ENCODE measurements at places on chromosomes 5 and 9. TPM values are rescaled to one million over a fixed set of nuclear protein-coding genes. Genes with fewer than 3 reads are reported as not detected.

DNA sequence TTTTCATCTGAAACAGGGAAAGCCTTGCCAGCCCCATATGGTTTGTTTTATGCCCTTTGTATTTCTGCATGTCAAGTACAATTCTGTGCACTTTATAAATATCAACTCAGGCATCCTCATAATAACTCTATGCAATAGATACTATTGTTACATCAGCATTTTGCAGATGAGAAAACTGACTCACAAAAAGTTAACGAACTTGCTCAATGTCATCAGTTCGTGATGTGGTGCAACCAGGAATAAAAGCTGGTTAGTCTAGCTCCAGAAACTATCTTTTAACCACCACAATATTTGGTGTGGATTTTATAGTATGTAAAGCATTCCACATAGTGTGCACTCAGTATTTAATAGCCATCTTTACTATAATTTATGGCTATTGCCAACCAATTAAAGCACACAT is 134.9 kb downstream of the MRPS30 start:
- no peak for DNase-seq

DNA sequence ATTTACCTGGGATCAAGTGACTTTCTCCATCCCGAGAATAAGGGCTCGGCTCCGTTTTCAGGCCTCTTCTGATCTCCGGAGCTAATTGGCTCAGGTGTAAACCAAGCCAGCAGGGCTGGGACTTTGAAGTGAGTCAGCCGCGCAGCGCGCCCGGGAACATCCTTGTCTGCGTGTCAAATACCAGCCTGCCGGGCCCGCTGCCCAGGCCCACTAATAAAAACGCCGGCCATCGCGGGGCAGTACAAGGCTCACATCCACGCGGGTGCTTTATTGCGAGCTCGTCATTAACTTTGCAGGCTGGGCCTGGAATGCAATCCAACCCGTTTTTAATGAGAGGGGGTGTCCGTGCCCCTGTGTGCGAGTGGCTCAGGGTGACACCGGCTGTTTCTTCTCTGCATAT is 416.8 kb downstream of the IRX2 start:
- DNase-seq: no peak

GRCh38 chr5:170273968-170274710 is 23.4 kb downstream of the LCP2 start:
- DNase-seq: no peak

DNA sequence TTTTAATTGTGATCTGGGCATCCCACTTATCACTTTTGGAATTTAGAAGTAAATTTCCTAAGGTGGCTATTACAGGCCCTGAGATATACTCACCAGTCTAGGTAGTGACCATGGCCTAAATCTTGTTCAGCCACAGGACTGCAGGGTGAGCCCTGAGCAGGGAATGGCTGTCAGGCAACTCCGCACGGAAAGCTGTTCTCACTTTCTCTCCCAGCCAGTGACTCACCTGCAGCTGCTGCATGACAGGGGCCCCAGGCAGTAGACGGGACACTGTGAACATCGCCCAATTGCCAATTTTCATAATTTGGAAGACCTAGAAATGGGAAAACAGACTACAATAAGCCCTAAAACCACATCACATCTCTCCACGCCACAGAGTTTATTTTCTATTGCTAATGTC is 69.6 kb upstream of the TAF1L start:
- DNase-seq: no peak

The PCDHB6 gene
- 1.7 TPM for total RNA-seq

The EGFLAM gene
- total RNA-seq: 2.4 TPM

The OR1N2 gene
- total RNA-seq: not detected

- no peak for DNase-seq
Measured at GRCh38 chr9:78806492-78807160, 509.7 kb downstream of the PSAT1 start.

- DNase-seq: no peak
Measured at GRCh38 chr5:94693845-94694370, 75.4 kb downstream of the SLF1 start.

The NUDT12 gene
- 8.4 TPM for total RNA-seq

The HK3 gene
- total RNA-seq: 0.93 TPM

DNA sequence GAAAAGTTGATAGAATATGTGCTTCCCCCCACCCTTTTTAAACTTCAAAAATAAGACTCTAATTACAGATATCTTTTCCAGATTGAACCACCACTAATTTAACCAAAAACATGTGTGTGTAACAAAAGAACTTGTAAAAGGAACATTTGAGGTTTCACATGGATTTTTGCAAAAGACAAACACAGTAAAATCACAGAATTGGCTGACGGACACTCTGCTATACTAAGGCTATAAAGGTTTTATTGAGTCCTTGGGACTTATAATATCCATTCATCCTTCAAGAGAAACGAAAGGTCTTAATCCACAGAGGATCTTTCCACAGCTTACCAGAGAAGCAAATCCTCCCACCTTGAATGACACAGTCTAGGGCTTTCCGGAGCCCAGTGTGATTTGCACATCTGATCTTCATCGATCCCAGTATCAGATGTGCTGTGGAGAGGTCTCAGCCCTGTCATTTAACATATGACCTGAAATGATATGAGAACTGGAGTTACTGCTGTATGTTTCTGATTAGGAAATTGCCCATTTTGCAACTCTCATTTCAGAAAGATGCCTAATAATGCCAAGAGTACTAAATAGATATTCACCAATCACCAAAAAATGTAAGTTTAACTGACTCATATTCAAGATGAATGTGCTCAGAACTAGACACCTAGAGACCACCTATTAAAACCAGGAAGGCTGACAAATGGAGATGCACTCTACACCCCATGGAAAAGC is 256.5 kb upstream of the FBXL7 start:
- no peak for DNase-seq

GRCh38 chr9:112535811-112536210 is 49.2 kb downstream of the KIAA1958 start:
- no peak for DNase-seq

GRCh38 chr5:72596956-72597355 is 89.7 kb upstream of the ZNF366 start:
- DNase-seq: no peak

- DNase-seq: peak; percentile 58
Measured at GRCh38 chr9:33468797-33469621, 4.7 kb downstream of the NOL6 start.

GRCh38 chr5:151408591-151409230 is 38.7 kb upstream of the SLC36A1 start:
- DNase-seq: no peak

The CARTPT gene
- not detected for total RNA-seq

- DNase-seq: no peak
Measured at GRCh38 chr9:132443951-132444607, 34.1 kb downstream of the CFAP77 start.

- DNase-seq: no peak
Measured at GRCh38 chr5:126542441-126542840, 52.6 kb downstream of the ALDH7A1 start.

- no peak for DNase-seq
Measured at GRCh38 chr5:62742207-62742606, 163.6 kb downstream of the LRRC70 start.

- peak; percentile 63 for DNase-seq
Measured at GRCh38 chr9:93967020-93967803, 12.1 kb upstream of the BARX1 start.

DNA sequence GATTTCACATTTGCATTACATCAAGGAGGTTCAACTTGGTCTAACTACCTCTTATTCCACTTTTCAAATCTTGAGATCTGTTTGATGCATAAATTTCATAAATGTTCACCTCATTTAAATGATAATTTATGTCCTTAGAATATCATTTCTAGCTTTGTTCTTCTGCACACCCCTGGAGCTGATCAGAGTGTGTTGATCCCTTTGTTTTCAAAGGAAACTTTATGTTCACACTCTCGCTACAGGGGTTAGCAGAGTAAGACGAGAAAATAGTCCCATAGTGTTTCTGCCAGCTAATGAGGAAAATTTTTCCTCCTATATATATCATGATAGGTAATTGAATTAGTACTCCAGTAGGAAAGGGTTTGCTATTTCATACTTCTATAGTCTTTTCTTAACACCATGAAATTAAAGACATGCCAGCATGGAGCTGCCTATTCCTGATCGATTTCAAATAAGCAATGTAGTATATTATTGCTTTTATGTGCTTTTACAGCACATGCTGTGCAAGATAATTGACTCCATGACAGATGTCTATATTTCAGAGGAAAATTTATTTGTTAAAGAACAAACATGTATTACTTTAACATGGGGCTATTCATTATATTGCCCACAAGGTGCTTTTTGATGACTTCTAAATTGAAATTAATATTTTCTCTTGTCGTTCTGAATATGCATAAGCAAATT is 4.8 kb upstream of the PAM start:
- no peak for DNase-seq

DNA sequence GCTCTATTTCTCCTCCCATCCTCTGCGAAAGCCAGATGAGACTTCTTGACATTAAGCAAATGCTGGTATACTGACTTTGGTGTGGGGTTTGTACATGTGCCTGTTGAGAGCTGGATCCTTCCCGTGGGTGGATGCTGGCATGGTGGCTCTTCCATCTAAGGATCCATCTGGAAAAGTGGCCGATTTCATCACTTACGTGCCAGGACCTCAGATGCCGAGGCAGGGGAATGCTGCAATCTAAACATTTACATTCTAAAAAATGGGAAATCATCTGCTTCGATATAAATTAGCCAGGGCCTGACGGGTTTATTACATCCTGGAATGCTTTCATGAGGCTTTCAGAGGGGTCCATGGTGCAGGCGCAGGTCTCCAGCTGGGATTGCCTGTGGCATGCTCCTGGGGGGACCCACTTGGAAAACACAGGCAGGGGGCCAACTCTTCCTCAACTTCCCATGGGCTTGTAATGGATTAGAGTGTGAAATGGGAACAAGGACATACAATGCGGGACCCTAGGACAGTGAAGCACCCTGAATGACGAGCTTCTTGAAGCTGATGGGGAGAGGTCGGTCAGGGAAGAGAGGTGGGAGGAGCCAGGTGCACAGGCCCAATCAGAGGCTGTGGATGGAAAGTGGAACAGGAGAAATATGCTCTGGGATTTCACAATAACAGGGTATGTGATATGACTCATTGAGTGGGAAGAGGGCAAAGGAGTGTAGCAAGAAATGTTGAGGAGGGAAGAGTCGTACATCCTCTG is 105.5 kb upstream of the PITX1 start:
- no peak for DNase-seq

DNA sequence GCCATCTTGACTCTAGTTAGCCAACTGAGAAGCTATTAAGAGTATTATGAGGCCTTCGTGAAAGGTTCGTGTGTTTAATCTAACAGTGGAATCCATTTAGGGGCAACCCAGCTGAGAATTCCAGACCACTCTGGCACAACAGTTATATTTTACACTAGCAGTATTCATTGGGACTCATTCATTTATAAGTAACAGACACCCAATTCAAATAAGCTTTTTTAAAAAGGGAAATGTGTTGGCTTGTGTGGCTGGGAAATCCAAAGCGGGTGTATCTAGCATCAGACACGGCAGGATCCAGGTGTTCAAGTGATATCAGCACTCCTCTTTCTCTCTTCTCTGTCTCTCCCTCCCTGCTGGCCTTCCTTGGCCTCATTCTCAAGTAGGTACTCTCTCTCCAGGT is 46.0 kb upstream of the SHC3 start:
- DNase-seq: no peak

- no peak for DNase-seq
Measured at GRCh38 chr9:100394032-100394695, 32.8 kb upstream of the MSANTD3 start.

The INSYN2B gene
- total RNA-seq: 0.53 TPM

DNA sequence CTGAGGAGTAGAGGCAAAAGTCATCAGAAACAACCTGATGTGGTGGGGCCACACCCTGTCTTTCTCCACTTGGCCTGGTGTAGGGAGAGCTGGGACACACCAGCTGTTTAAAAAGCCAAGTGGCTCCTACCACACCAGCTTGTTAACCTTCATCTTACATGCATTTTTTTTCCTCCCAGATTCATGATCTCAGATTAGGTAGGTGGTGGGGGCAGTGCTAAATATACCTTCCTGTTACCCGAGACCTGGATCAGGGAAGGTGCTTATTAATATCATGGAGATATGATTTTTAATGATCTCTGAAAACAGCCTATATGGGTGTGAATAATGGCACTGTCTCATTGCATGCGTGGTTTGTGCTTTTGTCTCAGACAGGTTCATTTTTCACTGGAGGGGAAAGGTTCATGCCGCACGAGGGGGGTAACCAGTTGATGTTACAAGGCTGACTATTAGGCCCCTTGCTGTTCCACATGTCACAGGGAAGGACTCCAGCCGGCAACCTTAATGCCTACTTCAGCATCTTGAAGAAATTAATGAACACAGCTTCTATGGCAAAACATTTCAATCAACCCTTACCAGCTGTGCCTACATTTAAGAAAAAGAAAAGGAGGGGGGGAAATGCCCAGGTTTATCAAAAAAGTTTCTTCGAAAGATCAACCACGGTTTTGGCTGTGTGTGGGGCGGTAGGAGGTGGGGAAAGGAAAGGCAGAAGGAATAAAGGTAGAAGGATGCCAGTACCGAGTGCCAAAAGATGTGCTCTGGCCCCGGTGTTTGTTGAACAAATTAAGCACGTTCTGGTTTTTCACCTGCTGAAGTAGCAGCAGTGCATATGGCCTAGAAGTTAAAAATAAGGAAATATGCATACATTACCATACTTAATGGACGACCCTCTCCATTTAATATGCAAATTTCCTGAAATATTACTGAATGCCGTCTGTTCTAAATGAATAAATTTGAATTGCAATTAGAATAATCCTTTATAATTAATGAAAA is 185.4 kb downstream of the EBF1 start:
- no peak for DNase-seq

The GPR150 gene
- total RNA-seq: 0.57 TPM

- DNase-seq: no peak
Measured at GRCh38 chr9:121952611-121953010, 140.5 kb downstream of the TTLL11 start.

The PCDHGB4 gene
- 10.0 TPM for total RNA-seq

DNA sequence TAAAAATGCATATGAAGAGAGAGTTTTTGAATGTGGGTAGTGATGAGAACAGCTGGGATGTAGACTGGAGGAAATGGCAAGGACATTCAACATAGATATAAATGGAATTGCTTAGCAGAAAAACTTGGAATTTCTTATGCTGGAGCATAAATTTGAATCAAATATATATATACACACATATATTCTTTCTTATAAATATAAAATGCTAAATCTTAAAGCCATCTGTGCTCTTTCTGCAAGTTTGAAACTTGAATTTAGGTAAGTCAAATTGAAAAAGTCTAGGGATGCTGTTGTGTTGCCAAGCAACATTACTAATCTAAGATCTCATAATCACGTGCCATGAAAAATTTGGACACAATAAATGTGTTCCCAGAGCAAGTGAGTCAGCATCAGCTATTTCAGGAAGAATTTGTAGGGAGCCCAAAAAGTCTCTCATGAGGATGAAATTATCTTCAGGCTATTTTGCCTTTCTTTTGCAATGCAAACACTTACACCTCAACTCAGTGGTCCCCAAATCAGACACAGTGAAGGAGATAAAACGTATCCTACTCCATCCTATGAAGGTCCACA is 58.4 kb upstream of the ALDH1A1 start:
- no peak for DNase-seq

The GALNT10 gene
- 15.7 TPM for total RNA-seq

DNA sequence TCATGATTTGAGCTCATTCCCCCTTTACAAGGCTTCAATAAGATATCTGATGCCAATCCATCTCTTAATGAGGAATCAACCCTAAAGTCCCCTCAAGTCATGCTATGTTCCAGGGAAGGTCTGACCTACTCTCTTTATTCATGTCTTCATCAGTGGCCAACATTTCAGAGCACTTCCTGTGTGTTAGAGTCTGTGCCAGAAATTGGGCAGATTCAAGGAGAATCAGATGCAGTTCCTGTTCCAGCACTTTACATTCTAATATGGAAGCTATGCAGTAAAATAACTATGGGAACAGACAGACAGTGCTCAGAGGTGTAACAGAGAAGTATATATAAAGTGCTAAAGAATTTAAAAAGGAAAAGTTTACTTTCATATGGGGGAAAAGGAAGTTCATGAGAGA is 193.4 kb upstream of the NR4A3 start:
- no peak for DNase-seq

All from suprapubic skin (tissue), 4 donors.